ENCODE measurements at places on chromosomes 4 and X.
A peak's percentile ranks its signal among the peaks of the same experiment; 100 is the strongest.

DNA sequence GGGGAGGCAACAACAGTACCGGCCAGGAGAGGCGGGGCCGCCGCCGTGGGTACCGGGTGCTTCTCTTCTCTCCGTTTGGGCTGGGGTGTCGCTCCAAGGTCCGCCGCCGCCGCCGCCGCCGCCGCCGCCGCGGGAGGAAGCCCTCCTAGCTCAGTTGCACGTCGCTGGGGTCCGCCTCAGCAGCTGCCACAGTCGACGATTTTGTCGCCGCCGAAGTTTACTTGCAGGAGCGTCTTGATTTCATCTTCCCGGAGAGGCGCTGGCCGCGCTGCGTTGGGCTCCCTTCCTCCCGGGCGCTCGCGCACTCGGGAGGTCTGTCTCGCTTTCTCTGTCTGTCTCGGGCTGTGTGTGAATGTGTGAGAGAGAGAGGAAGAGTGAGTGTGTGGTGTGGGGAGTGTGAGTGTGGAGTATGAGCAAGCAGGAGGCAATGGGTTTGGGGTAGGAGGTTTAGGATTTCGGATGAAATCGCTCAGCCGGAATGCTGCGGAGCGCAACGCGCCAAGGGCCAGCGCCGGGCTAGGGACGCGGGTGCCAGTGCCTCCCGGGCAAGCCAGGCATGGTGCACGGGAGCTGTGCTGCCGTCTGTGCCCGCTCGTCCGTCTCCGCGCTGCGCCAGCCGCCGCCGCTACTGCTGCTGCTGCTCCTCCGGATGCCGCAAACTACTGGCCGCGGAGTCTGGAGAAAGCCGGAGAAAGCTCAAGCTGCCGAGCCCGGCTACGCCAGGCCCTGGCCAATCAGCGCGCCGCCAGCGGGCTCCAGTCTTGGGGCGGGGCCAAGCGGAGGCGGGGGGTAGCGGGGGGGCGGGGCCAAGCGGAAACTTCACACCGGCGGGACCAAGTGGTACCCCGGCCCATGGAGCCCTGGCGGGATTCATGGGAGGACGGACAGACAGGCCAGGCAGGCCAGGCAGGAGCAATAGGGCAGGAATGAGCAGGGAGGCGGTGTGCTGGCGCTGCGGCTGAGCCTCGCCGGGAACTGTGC lies at the start of gene PCDH19:
TSS of gene PCDH19 (minus strand) at position 664 of the 981 bp plus-strand sequence. CDS start 1,676 bp downstream, outside the sequence.
- peak; percentile 69 for DNase-seq

DNA sequence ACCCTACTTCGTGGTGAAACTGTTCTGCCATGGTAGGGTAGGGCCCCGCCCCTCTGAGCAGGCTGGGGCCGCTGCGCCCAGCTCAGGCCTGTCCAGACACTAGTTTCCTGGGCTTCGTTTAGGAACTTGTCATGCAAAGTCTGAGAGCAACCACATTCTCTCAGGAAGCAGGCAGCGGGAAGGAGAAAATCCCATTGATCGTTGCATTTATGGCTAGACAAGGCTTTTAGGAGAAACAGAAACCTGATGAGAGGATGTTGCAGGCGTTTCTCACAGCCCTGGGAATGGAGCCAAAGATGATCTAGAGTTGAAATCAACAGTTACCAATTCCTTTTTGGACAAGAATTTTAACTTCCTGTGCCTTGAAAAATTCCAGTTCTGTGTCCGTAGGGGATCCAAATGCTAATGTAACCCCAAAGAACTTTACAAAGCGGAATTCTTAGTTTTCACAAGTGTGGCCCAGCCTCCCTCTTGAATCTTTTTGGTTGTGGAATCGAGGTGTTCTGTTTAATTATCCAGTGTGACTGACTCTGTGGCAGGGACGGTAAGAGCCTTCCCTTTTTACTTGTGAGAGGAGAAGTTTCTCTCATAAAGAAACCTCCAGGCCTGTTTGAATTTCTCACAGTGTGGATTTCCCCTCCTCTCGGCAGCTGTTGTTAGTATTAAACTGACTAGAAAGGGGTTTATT lies 4.5 kb upstream of the CXCL9 start:
- peak; percentile 83 for DNase-seq

- DNase-seq: no peak
These were observed 282.9 kb downstream of the ZNF674 start for GRCh38 chrX:46262304-46262703.

- no peak for DNase-seq
These were observed 71.5 kb downstream of the AFF1 start for GRCh38 chr4:87006426-87006675.

GRCh38 chr4:120544838-120545237 lies 377.7 kb downstream of the PRDM5 start:
- no peak for DNase-seq

DNA sequence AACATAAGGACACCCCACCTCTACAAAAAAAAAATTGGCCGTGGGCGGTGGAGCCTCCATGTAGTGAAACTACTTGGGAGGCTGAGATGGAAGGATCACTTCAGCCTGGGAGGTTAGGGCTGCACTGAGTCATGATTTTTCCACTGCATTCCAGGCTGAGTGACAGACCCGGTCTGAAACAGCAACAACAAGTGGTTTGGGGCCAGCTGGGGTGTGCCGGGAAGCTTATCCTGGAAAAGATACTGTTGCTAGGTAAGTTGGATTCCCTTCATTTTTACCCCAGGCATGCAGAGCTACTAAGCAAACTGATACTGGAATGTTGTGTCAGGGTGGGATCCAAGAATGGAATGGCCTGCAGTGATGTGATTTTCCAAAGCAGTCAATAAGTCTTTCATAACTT lies 57.0 kb downstream of the XAGE2 start:
- DNase-seq: peak; percentile 45

DNA sequence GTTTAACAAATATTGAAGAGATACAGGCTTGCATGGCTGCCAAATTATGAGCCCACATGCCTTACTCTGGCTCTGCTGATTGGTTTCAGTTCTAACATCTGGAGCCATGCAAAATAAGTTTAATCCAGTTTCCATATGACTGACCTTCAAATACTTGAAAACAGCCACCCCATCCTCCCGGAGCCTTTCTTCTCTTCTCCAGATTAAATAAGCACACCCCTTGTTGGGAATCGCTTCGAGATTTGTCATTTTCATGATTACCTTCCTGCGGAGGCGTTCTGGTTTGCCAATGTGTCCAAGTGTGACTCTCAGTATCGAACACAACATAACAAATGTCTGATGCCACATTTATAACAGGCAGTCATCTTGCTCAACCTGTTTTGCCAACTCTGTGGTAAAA lies 101.6 kb upstream of the JADE1 start:
- peak; percentile 59 for DNase-seq

DNA sequence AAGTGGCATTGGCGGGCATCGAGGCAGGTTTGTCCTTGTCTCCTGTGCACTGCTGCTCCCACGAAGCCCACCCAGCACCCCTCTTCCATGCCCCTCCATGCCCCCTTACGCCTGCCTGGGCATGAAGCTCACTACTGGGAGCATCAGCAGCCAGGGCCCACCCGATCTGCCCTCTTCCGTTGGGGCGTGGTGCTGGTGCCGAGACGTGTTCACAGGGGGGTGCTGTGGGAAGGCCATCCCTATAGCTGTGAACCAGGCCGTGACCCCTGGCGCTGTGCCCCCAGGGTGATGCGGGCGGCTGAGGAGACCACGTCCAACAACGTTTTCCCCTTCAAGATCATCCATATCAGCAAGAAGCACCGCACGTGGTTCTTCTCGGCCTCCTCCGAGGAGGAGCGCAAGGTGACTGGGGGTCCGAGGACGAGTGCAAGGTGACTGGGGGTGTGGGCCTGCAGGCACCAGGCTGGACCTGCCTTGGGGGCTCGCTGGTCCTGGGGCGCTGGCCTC lies 19.3 kb upstream of the ADD1 start:
- DNase-seq: no peak

DNA sequence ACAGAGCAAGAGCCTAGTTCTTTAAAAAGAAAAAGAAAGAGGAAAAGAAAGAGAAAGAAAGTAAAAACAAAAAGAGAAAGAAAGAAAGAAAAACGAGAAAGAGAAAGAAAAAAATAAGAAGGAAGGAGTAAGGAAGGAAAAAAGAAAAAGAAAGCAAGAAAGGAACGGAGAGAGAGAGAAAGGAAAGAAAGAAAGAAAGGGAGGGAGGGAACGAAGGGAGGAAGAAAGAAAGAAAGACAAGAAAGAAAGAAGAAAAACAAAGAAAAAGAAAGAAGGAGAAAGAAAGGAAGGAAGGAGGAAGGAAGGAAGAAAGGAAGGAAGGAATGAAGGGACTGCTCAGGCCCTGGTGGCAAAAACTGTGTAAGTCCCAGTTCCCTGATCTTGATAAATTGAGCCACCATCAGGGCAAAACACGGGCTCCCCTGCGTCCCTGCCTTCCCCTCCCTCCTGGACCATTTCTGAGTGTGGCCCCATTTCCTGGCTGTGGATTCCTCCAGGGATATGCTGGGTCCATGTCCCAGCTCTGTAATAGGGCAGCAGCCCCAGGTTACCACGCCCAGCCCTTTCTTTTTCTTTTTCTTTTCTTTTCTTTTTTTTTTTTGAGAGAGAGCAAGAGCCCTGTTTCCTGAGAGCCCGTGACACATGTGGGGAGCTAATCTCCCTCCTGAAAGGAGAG lies 44.8 kb downstream of the SHOX start:
- DNase-seq: no peak

- DNase-seq: no peak
These were observed 230.3 kb downstream of the MAPK10 start for GRCh38 chr4:86129546-86129945.

GRCh38 chrX:19646282-19646681 lies 131.0 kb upstream of the MAP3K15 start:
- DNase-seq: no peak

DNA sequence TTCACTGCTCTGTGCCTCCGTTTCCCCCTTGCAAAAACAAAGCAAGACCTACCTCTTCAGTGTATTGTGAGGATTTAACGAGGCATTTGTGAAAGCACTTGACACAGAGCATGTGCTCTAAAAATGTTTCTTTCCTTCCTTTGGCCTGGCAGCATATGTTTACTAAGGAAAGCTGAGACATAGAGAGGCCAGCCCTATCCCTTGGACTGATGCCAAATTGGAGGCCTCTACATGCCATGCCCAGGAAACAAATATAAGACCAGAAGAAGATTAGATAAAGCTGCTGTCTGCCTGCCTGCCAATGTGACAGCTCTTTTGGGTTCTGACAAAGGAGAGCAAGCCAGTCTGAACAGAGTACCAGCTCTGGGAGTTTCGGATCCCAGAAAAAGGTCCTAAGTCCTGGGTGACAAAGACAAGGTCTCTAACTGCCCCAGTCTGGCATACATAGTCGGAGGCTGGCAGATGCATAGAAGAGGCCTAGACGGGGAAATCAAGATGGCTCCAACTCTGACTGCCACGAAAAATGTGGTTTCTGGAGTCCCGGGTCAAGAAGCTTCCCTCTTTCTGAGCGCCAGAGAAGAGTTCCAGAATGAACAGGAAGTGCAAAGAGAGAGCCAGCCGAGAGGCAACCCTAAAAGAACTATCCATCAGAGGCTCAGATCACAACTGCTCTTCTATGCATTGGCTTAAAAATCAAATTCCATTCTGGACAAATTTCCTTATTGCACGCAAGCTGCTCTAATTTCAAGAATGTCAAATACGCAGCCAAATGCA lies 25.8 kb downstream of the OTUD6A start:
- DNase-seq: peak; percentile 26

GRCh38 chr4:129862461-129862860 lies 766.5 kb downstream of the C4orf33 start:
- DNase-seq: no peak

DNA sequence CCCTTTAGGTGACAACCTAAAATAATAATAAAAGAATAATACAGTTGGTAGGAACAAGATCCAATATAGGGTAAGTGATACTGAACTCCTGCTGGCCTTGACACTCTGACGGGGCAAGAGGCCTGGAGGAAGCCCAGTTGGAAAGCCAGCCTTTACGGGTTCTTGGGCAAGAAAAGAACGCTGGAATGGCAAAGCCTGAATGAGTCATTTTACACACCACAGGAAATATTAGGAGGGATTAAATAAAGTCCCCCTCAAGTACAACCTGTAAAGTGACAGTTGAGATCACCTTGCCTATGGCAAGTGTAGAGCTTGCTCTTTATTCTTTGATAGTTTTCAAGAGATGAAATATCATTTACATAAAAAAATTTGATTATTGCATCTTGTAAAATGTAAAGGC lies 244.5 kb upstream of the TLL1 start:
- no peak for DNase-seq

DNA sequence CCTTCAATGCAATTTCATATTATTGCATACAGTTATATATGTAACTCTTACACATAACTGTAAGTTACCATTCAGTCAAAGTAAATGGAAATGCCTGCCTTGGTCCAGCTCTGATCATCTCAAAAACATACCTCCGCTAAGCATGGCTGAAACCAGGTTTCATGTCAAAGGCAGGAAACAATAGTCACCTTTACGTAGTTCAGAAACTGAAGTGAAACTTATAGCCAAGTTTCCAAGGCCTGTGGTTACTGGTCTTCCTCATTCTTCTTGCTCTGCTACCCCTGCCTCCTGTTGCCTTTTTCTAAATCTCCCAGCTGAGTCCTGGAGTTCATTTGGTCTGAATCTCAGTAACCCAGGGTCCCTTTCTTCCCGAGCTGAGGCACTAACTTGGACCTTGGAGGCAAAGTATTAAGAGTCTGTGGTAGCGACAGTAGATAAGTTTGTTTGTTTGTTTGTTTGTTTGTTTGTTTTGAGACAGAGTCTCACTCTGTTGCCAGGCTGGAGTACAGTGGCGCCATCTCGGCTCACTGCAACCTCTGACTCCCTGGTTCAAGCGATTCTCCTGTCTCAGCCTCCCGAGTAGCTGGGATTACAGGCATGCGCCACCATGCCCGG lies 30.8 kb downstream of the DAPP1 start:
- DNase-seq: no peak

GRCh38 chr4:95049551-95050233 lies 291.9 kb downstream of the BMPR1B start:
- no peak for DNase-seq

GRCh38 chr4:111937368-111937767 lies 207.9 kb upstream of the FAM241A start:
- DNase-seq: peak; percentile 61

DNA sequence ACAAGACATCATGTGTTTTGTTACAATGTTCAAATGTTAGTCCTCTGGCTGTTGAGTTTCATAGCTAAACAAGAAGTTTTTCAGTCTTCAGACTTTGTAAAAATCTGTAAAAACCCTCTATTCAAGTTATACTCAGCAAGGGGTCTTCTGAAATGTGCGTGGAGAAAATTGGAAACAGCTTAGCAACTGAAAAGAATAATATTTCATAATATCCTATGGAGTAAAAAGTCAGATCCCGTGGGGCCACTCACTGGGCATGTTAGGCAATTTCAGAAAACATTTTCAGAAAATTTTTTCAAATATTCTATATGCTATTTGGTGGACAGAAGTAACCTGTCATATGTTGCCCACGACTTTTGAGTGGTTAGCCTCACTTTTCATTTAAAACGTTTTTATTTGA lies 118.3 kb downstream of the CORIN start:
- DNase-seq: no peak

GRCh38 chr4:29082684-29083083 lies 1637.5 kb upstream of the PCDH7 start:
- DNase-seq: no peak

DNA sequence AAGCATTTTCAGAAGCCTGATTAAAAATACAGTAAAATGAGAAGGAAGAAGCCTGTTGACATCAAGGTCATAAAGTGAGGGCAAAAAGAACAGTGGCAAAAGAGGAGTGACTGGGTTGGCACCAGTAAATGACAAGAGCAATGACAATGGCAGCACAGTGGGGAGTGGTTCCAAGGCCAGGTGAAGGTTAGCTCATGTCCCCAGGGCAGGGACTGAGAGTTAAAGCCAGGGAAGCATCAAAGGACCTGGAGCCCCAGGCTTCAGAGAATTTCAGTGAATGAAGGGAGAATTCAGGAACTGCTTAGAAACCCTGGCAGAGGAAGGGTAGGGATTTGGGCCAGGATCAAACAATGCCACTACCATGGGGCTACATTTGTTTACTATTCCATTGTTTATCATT lies 8.8 kb upstream of the PIGA start:
- DNase-seq: no peak

- DNase-seq: peak; percentile 10
These were observed 40.6 kb upstream of the LSM6 start for GRCh38 chr4:146134761-146135445.

All from fibroblast of skin of right quadriceps (primary cell).